ENCODE measurements at places on chromosomes 2 and 18. TPM values are rescaled to one million over a fixed set of nuclear protein-coding genes. Genes with fewer than 3 reads are reported as not detected.

MC2R gene
- not detected for polyA plus RNA-seq

ANKRD29 gene
- 47.9 TPM for polyA plus RNA-seq

VRK2 gene
- polyA plus RNA-seq: 23.2 TPM

TUBA3D gene
- polyA plus RNA-seq: 0.44 TPM

CD8B gene
- 0.74 TPM for polyA plus RNA-seq

NT5C1B gene
- polyA plus RNA-seq: 1.6 TPM

B3GNT7 gene
- polyA plus RNA-seq: 3.3 TPM

TNFRSF11A gene
- 4.0 TPM for polyA plus RNA-seq

ACTR3 gene
- polyA plus RNA-seq: 144 TPM

SERPINB11 gene
- polyA plus RNA-seq: not detected

NBEAL1 gene
- polyA plus RNA-seq: 18.1 TPM

SPR gene
- 3.8 TPM for polyA plus RNA-seq

NMS gene
- polyA plus RNA-seq: not detected

WIPF1 gene
- 31.1 TPM for polyA plus RNA-seq

MC5R gene
- polyA plus RNA-seq: not detected

DNAH6 gene
- polyA plus RNA-seq: 4.8 TPM

SNORC gene
- 0.90 TPM for polyA plus RNA-seq

CELF4 gene
- 8.7 TPM for polyA plus RNA-seq

VWA3B gene
- 8.0 TPM for polyA plus RNA-seq

SLC9A4 gene
- polyA plus RNA-seq: not detected

ACVR2A gene
- 20.7 TPM for polyA plus RNA-seq

XIRP2 gene
- 0.40 TPM for polyA plus RNA-seq

AQP12A gene
- polyA plus RNA-seq: not detected

VWC2L gene
- not detected for polyA plus RNA-seq

RIT2 gene
- polyA plus RNA-seq: not detected

DAW1 gene
- 4.9 TPM for polyA plus RNA-seq

CAVIN2 gene
- 104 TPM for polyA plus RNA-seq

POTEJ gene
- 0.11 TPM for polyA plus RNA-seq

EML6 gene
- 1.6 TPM for polyA plus RNA-seq

PLB1 gene
- 1.7 TPM for polyA plus RNA-seq

METTL5 gene
- 54.7 TPM for polyA plus RNA-seq

CCDC68 gene
- polyA plus RNA-seq: 62.2 TPM

APLF gene
- polyA plus RNA-seq: 3.5 TPM

CYP27A1 gene
- polyA plus RNA-seq: 30.3 TPM

CRYGC gene
- polyA plus RNA-seq: not detected

MTA3 gene
- 80.4 TPM for polyA plus RNA-seq

NRP2 gene
- 59.7 TPM for polyA plus RNA-seq

REG1B gene
- not detected for polyA plus RNA-seq

BMPR2 gene
- polyA plus RNA-seq: 79.1 TPM

LAMA3 gene
- polyA plus RNA-seq: 128 TPM

KLHL41 gene
- 5.8 TPM for polyA plus RNA-seq

CIB4 gene
- polyA plus RNA-seq: 1.3 TPM

PID1 gene
- 28.7 TPM for polyA plus RNA-seq

UGT1A7 gene
- not detected for polyA plus RNA-seq

LIPG gene
- 16.8 TPM for polyA plus RNA-seq

HNMT gene
- polyA plus RNA-seq: 84.2 TPM

ANKRD62 gene
- 0.05 TPM for polyA plus RNA-seq

MYO5B gene
- polyA plus RNA-seq: 13.3 TPM

UGT1A9 gene
- polyA plus RNA-seq: not detected

RAB17 gene
- 13.6 TPM for polyA plus RNA-seq

ARHGAP25 gene
- polyA plus RNA-seq: 8.9 TPM

UGT1A6 gene
- 0.22 TPM for polyA plus RNA-seq

SCN7A gene
- 99.0 TPM for polyA plus RNA-seq

All from right lung (tissue), 10 donors.